Activated T-cell treated with anti-CD3 and anti-CD28 coated beads for 48 hours (primary cell): ENCODE measurements at places on chromosomes 13 and 19.

- no peak for DNase-seq
Observed at GRCh38 chr19:36136964-36137686, 2.7 kb upstream of the CAPNS1 start.

GRCh38 chr19:33458171-33458633, 63.4 kb downstream of the PEPD start:
- no peak for DNase-seq

GRCh38 chr19:35921012-35921411, 12.9 kb upstream of the TYROBP start:
- no peak for DNase-seq

DNA sequence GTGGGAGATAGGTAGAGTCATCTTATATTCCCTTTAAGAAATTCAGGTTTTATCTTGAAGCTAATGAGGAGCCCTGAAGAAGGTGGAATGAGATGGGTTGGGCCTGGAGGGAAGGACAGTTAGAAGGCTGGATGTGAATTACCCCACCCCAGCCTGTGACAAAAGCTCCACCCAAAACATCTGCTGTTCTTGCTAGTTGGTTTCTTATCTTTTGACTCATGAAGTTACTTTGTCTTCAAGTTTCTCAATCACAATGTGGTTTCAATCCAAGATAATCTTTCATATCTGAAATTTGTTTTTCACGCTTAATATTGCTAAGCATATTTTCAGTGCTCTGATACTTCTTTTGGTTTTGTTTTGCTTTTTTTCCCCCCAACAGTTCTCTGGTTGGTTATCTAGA, 38.3 kb upstream of the HMGB1 start:
- no peak for DNase-seq

- DNase-seq: no peak
Observed at GRCh38 chr19:1425102-1425837, 12.9 kb upstream of the RPS15 start.

DNA sequence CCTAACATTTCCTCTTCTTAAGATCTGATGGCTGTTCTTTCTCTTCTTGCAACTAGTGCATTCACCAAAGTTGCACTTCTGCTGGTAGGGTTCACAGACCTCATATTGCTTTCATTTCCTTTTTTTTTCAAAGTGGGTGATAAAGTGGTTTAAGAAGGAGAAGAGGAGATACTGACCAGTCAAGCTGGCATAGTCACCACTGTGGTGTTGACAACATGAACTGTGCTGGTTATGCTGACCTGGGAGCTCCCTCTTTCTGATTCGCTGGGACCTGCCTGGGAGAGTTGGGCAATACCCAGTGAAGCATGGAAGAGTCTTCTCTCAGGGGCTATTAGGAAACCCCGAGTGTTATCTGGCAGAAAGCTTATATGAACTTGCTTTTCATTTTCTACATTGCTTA, 222.9 kb downstream of the SLITRK5 start:
- DNase-seq: no peak

GRCh38 chr13:48979892-48980291, 4.2 kb downstream of the FNDC3A start:
- no peak for DNase-seq

GRCh38 chr19:7829166-7829520, 875 bp upstream of the EVI5L start:
- DNase-seq: no peak
